ENCODE measurements at places on chromosomes 4 and X.

GRCh38 chrX:30821116-30821515 lies 67.9 kb downstream of the TAB3 start:
- DNase-seq, result no peak

DNA sequence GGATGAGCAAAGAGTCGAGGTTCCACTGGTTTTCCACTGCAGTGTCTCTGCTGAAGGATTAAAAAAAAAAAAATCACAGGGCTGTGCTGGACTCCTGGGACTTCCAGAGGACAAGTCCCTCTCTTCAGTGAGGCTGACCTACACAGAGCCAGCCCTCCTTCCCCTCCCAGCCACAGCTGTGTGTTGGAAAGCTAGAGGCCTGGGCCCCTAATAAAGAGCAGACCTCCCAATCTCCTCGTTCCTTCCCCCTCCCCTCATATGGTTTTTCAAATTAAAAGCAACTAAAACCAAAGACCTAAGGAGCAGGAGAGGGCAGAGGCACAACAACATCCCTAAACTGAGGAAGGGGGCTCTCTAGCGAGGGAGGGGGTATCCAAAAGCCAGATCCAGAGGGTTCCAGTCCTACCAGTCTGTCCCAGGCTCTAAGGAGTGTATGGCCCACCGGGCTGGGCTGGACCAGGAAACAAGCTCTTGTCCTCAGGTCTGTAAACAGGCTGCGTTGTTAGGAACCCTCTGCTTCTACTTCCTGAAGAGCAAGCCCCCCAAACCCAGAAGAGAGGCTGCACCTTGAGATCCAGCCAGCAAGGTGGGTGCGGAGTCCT lies 4.0 kb upstream of the PDGFRA start:
- no peak for DNase-seq

DNA sequence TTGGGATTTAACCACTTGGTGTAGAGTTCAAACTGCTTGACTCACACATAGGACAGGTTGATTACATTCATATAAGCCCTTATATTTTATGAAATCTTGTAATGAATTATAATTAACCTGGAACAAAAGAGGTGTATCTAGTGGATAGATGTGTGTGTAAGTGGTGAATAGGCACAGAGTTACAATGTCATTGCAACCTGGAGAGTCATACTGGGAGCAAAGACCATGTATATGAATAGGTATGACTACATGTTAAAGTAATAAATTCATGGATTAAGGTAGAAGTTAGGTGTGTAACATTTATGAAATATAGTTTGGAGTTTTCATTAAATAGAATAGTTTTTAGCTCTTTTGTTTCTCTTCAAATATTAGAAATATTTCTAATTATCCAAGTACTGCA lies 26.1 kb downstream of the RAP1GDS1 start:
- DNase-seq, result no peak

- no peak for DNase-seq
Measured at GRCh38 chr4:5852523-5853202, 40.2 kb downstream of the CRMP1 start.

DNA sequence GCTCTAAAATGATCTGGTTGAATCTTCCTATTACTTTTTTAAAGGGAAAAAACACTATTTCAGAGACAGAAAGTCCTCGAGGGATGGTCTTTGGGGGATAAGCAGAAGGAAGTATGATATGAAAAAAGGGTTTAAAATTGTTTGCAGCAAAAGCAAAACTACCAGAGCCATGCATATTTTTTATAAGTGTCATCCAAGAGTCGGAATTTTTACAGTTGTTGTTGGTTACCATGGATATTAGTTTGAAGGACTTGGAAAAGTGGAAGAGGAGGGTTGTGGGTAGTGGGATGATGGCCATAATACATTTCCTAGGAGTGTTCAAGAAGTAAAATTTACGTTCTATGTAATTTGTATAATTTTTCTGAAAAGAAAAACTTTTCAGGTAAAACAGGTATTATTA lies 134.4 kb downstream of the PCDH7 start:
- no peak for DNase-seq

DNA sequence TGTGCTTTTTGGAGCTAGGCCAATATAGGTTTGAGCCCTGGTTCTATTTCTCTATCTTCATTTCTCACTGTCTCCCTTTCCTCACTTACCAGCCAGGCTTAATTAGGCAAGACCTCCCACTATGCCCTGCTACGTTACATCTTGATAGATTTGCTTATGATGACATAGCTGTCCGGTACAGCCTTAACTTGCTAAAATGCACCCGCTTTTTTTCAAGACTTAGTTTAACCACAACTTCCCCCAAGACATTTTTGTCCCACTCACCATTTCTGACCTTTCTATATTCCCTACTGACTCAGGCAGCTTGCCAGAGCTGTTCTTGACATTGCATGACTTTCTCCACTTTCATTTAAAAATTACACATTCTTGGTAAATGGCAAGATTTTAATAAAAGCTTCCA lies 152.6 kb downstream of the MID1 start:
- DNase-seq, result peak; percentile 28

- no peak for DNase-seq
Measured at GRCh38 chrX:10884246-10884645, 226.9 kb upstream of the HCCS start.

DNA sequence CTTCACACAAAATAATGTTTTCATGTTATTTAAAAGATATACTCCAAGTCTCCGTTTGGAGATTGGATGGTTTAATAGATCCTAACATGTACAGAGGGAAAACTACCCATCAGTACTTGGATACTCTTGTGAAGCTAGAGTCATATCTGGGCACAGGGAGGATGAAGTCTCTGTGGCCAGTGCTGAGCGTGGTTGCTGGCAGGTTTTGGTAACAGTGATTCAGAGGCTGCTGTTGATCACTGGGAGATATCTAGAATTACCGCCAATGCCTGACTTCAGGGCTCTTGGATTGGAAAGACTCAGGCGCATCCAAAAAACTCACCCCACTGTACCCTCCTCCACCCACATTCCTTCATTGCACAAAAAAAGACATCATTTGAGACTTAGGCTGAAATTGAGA lies 107.2 kb upstream of the PGRMC2 start:
- DNase-seq, result peak; percentile 52

DNA sequence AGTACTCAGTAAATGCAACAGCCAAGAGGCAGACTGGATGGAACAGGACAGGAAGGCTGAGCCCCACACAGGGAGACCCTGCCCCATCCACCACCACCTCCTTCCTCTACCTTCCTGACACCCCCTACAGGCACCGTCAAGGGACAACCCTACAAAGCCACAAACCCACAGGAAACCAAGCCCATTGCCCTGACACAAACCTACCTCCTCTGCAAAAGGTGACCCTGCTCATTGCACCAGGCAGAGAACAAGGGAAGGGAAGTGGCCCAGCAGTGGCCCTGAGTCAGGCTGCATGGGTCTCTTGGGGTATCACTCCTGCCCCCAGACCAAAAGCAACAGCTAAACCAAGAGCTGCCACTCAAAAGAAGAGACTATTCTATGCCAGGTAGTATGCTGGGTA lies 21.0 kb downstream of the JAKMIP1 start:
- DNase-seq, result no peak

DNA sequence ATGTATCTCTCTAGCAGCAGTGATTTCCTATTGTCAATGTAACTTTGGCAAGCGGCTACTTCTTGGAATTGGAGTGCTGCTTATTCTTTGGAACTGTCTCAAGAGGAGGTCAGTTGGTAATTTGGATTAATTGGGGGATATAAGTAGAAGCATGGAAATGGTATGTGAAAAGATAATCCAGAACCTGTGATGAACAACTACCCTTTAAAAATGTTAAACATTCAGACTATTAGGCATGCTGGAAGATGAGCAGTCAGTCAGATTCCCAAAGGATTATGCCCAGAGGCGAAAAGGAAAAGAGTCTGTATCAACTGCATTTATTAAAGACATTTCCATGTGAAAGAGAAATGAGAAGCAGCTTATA lies 62.5 kb downstream of the SEC24D start:
- DNase-seq, result no peak

- no peak for DNase-seq
Measured at GRCh38 chrX:41086627-41086932, 1.3 kb downstream of the USP9X start.

GRCh38 chr4:124449881-124450280 lies 262.7 kb downstream of the ANKRD50 start:
- DNase-seq, result no peak

- no peak for DNase-seq
Measured at GRCh38 chr4:159252491-159252890, 149.6 kb downstream of the RAPGEF2 start.

DNA sequence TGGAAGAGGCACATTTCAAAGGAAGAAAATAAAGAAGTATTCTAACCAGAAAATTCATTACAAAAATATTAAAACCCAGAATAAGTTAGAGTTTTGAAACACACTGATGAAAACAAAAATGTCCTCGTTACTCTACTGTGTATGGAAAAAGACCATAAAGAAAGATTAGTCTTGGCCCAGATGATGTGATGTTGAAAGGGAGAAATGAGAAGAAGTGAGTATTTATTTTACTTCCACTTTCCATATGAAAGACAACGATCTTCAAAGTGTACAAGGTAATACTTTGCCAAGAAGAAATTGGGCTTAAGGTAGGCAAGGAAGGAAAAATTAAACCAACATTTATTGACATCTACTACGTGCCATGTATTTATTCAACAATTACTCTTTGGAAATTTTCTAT lies 48.6 kb upstream of the EMCN start:
- no peak for DNase-seq

DNA sequence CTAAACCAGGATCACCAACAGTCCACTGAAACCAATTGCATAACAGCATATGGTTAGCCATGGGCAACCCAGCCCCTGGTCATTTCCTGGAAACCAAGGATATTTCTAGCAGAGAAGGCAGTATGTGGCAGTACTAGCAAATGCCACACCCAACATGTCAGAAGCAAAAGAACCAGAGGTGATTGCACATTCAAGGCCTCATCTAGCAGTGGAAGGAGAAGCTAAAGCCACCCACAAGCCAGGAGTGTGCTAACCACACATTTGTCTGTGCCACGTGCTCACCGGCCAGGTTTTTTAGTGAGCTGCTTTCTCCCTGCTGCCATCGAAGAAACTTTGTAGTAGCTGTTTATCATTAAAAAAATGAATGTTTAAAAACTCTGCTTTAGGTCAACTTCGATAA lies 42.0 kb downstream of the TEC start:
- no peak for DNase-seq

DNA sequence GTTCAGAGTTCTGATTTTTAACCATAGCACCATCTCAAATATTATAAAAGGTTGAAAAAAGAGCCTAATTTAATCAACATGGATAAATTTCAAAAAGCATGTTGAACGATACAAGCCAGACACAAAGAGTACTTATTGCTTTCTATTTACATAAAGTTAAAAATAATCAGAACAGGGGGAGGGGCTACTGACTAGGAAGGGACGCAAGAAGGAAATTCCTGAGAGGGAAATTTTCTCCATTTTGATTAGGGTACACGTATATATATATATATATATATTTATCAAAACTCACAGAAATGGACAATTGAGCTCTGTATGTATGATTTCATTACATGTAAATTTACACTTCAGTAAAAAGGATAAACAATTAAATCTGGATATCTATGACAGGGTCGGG lies 482 bp upstream of the MBTPS2 start:
- DNase-seq, result peak; percentile 13

DNA sequence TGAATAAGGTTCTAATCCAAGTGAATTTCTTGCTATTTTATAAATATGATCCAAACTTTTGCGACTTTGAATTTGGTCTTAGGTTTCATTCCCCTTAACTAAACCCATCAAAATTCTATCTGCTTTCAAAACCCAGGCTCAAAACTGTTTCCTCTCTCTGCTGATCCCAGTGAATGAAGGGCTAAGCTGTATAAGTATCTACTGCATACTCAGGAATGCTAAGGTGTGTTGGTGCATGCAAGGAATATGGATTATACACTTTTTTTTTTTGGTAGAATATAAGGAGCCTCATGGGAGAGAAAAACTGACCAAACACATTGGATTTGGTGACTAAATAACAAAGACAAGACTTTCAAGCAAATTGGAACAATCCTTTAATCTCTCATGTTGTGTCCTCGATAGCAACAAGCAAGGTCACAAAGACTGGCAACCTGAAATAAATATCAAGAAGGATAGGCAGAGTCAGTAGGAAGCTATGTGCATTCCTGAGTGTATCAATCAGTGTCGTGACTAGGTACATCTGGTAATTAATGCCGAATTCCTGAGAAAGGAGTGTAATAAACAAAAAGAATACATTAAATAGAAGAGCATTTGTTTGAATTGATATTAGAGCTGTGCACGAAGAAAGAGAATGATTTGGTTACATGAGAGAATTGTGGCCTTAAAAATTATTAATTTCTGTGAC lies 74.3 kb upstream of the KCTD8 start:
- peak; percentile 34 for DNase-seq

GRCh38 chrX:133538148-133538547 lies 122.9 kb upstream of the GPC4 start:
- DNase-seq, result no peak

DNA sequence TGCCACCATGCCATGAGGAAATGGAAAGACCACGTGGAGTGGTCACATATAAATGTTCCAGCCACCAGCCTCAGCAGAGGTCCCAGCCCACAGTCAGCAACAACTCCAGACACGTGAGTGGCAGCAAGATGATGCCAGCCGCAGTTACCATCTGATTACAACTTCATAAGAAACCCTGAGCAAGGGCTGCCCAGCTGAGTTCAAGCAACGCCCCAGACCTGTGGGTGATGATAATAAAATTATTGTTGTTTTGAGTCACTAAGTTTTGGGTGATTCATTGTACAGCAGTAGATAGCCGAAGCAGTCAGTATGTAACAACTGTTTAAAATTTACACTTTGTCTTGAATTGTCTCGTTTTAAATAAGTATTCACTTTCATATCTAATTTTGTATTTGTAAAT lies 5.8 kb upstream of the CCNG2 start:
- no peak for DNase-seq
